ENCODE measurements at places on chromosomes 2 and 18.

- DNase-seq: no peak
Measured at GRCh38 chr2:133082034-133082433, 412.0 kb upstream of the LYPD1 start.

DNA sequence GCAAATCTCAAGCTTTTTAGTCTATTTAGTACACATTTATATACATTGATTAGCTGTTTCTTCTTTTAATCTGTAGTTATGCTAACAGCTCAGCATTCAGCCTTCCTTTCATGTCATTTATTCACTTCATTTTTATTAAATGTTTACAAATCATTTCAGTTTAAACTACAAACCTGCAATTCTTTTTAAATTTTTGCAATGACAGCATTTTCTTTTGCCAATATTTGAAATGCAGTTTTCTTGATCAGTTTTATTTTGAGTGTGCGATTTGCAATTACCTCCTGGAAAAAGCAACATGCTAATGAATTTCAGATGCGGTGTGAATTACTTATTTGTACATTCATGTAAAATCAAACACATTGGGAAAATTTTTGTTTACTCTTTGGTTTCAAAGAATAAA lies 13.5 kb downstream of the EFEMP1 start:
- DNase-seq: no peak

DNA sequence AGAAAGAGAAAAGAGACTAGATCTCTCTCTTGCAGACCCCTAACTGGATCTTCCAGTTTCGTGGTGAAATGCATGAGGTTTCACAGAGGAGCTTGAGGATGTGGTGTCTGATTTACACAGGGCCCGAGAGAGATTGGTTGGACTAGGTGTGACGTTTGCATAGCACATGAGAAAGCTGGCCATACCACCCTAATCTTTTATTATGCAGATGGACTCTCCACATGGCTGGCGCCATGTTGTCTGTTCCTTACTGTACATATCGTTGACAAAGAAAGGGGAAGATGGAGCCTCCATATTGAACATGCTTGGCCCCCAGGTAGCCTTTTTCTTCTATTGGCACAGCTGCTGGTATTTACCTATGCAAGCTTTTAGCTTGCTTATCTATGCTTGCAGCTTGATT lies 27.5 kb upstream of the PGAP1 start:
- no peak for DNase-seq

DNA sequence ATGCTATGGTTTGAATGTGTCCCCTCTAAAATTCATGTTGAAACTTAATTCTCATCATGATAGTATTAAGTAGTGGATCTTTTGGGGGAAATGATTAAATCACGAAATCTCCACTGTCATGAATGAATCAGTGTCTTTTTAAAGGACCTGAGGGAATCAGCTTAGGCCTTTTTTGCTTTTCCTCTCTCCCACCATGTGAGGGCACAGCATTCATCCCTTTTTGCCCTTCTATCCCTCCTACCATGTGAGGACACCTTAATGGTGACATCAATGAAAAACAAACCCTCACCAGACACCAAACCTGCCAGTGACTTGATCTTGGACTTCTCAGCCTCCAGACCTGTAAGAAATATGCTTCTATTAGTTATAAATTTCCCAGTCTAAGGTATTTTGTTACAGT lies 247.1 kb upstream of the UBE2E3 start:
- no peak for DNase-seq

- peak; percentile 49 for DNase-seq
Measured at GRCh38 chr2:175111200-175111657, 56.8 kb downstream of the ATF2 start.

DNA sequence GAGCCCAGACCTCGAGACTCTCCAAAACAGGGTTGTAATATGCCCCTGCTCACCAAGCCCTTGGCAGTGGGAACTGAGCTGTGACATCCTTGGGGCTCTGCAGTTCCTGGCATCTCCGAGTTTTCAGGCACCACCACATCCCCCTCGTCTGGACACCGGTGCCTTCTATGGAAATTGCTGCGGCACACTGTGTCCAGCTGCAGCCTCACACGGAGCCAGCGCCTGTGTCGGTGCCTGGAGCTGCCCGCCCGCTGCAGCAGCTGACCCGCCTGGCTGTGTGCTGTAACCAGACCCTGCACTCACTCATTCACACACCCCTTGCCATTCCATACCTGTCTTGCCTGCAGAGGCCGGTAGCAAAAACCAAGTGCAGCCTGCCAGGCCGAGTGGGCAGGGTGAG lies 11.8 kb downstream of the IWS1 start:
- no peak for DNase-seq

DNA sequence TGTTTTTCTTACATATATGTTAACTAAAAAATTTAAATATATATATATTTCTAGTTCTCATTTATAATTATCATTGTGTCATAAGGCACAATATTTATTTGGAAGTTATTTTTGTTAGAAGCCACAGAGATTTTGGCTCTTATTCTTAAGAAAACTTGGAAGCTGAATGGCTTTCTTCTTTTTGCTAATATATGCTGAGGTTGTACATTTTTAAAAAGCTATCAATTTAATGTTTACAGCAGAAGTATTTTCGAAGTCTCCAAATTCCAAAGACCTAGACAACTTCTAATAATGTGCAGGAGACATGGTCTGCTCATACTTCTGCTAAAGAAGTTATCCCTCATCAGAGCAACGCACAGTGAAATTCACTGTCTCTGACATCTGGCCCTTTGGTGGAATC lies 3.7 kb upstream of the PIEZO2 start:
- no peak for DNase-seq

DNA sequence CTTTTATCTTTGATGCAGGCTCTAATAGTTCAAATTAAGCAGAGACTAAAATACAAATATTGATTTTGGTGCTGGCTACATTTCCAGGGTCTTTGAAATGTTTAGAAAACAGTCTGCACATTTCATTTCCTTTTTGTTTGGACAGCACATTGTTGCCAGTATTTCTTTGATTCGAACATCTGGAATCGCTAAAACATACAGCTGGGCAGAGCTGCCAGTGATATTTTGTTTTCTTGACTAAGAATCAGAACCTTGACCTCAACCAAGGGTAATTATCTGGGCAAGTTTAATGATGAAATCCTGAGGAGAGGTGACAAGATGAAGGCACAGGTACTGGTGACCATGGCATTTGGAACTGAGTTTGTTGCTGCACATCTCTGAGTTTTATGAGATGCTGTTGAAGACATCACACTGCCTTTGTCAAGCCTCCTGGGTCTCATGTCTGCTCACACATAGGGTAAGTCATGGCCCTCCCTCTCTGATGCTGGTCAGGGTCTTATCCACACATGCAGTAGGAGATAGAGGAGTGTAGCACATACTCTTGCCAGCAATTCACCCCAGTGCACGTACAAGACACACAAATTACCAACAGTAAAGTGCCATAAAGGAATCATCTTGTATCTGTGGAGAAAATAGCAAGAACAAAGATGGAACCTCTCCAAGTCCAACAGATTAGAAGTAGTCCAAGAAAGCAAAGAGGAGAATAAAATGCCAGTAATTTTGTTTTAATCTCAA lies 391.9 kb downstream of the RND3 start:
- no peak for DNase-seq

GRCh38 chr2:191244350-191244749 lies 854 bp upstream of the MYO1B start:
- no peak for DNase-seq

- no peak for DNase-seq
Measured at GRCh38 chr2:149307014-149307413, 23.4 kb upstream of the LYPD6 start.

- DNase-seq: no peak
Measured at GRCh38 chr18:39007031-39007902, 1441.7 kb upstream of the CELF4 start.

GRCh38 chr2:152369176-152369860 lies 34.3 kb downstream of the FMNL2 start:
- DNase-seq: no peak

- no peak for DNase-seq
Measured at GRCh38 chr2:42118754-42119569, 50.2 kb upstream of the EML4 start.

GRCh38 chr2:222076973-222077690 lies 221.7 kb downstream of the PAX3 start:
- no peak for DNase-seq

GRCh38 chr2:133271105-133271504 lies 297.2 kb downstream of the NCKAP5 start:
- no peak for DNase-seq

GRCh38 chr18:13874558-13874957 lies 40.8 kb downstream of the MC2R start:
- no peak for DNase-seq

- no peak for DNase-seq
Measured at GRCh38 chr2:67674668-67675067, 277.5 kb downstream of the ETAA1 start.

GRCh38 chr2:218960309-218961165 lies 1.1 kb downstream of the CDK5R2 start:
- no peak for DNase-seq

DNA sequence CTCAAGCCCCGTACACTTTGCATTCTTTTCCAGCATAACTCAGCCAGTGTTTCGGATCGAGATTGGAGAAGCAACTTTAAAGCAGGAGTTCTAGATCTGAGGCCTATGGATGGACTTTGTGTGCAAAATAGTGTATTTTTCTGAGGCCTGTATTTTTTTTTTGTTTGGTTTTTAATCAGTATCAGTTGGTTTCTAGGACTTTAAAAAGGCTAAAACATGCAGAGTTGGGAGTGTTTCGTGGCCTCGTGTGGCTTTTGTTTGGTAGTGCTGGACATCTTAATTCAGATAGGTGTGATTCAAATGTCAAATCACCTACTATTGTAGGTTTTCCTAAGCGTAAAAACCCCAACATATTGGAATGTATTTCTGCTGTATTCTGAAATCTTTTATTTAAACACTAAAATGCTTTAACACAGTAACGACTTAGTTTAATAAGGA lies 282 bp upstream of the PUS10 start:
- DNase-seq: no peak

DNA sequence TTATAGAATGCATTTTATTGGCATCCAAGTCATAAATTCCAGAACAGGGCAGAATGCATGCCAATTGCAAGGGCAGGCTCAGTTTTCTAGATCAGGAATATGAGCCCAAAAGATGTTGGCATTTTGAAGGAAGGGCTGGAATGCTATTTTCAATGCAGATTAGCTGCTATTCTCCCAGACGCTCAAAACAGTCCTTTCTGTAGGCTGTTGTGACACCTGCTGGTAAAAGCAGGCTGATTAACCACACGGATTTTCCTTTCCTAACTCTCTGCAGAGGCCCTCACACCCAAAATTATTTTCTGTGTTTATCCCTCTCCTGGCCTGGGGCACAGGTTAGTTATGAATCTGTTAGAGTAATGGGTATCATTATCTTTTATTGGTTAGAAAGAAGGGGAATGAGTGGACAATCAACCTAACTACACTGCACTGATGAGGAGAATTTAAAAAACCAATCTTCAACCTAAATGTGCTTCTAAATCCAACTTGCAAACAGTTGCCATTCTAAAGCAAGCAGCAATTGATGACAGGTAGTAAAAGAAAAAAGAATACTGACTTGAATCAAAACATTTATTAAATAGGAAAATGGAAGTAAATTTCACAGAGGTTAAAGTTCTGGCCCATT lies 94.0 kb downstream of the PLA2R1 start:
- peak; percentile 54 for DNase-seq

GRCh38 chr2:143632751-143633374 lies 503.6 kb downstream of the ARHGAP15 start:
- DNase-seq: no peak

DNA sequence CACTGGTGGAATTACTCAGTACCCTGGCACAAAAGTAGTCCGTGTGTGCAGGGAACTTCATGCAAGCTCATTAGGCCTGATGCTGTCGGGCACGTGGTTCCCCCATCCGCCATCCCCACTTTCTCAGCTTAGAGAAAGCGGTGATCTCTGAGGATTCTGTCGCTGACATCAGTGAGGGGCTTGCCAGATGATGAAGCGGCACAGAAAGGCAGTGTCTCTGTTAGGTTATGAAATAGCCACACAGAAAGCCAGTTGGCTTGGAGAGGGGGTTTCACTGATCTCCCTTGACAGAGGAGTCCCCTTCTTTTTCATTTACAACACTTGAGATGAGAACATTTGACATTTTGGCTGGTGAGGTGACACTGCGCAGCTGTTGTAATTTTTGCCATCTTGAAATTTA lies 179.7 kb downstream of the FAM210A start:
- DNase-seq: no peak

DNA sequence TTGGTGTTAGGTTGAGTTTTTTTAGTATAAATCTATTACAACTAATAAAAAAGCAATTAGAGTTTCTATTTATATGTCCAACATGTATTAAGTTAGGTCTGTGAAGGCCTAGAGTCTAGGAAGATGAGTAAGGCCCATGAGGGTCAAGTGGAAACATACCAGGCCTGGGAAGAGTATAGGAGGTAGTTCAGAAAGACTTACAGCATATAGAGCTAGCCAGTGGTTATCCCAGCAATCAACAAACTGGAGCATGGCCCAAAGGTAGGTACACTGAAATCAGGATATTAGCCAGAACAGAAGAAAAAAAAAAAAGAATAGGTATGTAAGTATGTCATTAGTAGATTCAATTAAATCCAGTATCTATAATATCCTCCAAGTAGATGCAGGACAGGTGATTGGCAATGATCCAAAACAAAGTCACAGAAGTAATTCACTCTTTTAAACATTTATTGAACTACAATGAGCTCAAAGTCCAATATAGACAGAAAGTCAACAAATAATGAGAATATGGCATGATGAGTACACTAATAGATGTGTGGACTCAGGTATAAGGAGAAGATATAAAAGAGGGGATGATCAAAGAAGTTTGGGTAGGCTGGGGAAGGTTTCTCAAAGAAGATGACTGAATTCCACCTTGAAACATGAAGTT lies 70.3 kb downstream of the IKZF2 start:
- no peak for DNase-seq

DNA sequence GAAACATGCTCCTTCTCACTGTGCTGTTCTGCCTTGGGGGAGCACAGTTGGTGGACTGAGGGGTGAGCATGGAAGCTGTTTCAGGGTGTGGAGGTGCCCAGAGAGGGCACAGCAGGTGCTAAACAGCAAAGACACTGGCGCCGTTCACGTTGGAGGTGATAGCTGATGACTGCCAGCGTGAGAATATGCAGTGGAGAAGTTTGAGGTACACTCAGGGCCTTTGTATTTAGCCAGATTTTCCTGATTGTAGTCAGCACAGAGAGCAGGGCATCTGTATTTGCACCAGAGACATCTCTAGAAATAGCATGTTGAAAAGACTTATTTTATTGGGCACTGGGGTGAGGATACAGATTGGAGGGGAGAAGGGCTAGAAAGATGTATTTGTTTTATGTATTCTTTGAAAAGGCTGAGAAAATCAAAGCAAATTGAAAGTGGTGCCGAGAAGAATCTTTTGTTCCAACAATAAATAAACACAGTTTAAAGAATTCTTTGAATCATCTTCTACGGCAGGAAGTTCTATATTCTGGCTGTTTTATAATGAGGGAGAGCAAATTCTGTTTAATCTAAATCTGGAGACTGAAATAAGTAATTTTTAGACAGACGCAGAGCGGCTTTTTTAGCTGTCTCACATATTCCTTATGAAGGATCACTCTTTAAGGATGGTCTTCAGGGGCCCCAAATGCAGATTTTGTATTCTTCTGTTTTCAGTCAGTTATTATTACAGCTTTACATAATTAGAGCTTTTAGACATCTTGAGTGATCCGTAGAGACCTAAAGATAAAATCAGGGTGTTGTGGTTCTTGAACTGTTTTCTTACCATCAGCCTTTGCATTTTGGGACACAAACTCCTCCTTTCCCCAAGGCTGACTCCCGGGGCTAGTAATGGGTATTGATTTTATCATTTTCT lies 7.1 kb downstream of the ZNF532 start:
- no peak for DNase-seq

- DNase-seq: no peak
Measured at GRCh38 chr2:125711075-125711474, 944.9 kb upstream of the GYPC start.
